ENCODE measurements at places on chromosomes 16 and 17. TPM values are rescaled to one million over a fixed set of nuclear protein-coding genes. Genes with fewer than 3 reads are reported as not detected.

GFAP gene
- not detected for total RNA-seq

TMC7 gene
- total RNA-seq, result 1.8 TPM

SLC22A31 gene
- not detected for total RNA-seq

TMEM238L gene
- not detected for total RNA-seq

Data from airway epithelial cell (primary cell).